ENCODE measurements at places on chromosomes 5 and 9.

GRCh38 chr5:134526483-134527155, 1.1 kb downstream of the JADE2 start:
- no peak for DNase-seq

DNA sequence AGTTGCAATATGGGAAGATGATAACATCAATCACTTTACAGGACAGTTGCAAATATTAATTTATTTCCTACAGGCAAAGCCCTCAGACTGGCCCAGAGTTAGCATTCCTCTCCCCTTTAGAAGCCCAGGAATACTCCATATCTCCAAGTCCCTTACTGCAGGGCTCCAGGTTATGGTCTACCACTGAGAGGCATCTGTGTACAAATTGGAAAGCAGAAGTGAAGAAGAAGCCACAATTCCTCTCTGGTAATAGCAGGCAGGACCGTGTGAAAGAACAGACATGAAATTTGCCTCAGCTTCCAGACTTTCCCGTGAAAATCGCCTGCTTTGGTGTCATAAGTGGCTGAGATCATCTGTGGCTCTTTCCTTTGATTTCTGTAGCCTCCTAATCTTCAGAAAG, 289.6 kb downstream of the GLIS3 start:
- no peak for DNase-seq

DNA sequence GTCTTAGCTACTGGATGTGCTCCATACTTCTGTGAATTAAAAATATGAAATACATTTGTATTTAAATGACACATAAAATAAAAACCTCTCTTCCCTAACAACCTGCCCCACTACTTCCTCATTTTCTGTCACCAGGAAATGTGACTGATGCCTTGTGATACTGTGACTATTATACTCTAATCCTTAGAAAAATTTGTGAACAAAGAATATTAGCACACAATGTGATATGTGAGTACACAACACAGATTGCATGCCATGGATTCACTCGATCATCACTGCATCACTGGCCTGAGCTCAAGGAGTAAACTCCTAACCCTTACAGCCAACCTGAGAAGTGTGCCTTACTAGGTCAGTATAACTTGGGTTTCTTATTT, 281.0 kb downstream of the EFNA5 start:
- no peak for DNase-seq

GRCh38 chr9:22107202-22108045, 98.3 kb upstream of the CDKN2B start:
- no peak for DNase-seq

DNA sequence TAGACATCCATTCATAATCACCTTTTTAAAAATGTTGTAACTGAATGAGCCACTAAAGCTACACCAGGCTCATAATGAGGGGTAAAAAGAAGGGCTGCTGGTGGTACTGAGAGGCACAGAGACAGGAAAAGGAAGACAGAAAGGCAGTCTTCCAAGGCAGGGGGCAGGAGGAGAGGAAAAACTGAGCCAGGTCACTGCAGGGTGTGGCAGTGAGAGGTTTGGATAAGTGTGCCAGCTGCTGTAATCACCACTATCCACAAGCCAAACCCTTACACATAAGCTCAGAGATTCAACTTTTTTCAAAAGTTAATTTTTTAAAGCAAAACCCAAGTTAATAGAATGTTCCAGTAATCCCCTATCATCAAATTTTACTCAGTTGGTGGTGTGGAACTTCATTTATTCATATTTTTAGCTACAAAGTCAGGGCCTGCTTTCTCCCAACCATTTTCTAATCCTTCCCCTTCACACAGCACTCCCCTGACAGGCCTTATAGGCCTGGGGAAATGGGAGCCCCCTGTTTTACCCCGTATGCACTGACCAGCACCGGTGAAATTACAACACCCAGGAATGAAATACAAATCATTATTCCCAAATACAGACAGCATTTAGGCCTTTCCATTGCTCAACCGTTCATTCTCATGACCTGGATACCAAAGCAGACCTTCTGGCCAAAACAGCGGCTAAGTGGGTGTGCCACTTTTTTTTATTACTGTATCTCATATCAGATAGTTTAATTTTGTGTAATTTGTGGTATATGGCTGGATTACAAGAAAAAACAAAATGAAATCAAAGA, 76.3 kb downstream of the EFNA5 start:
- no peak for DNase-seq

- DNase-seq: no peak
Measured at GRCh38 chr9:8895861-8896224, 1096.3 kb upstream of the DMAC1 start.

GRCh38 chr5:142952229-142952628, 182.1 kb downstream of the ARHGAP26 start:
- DNase-seq: no peak

DNA sequence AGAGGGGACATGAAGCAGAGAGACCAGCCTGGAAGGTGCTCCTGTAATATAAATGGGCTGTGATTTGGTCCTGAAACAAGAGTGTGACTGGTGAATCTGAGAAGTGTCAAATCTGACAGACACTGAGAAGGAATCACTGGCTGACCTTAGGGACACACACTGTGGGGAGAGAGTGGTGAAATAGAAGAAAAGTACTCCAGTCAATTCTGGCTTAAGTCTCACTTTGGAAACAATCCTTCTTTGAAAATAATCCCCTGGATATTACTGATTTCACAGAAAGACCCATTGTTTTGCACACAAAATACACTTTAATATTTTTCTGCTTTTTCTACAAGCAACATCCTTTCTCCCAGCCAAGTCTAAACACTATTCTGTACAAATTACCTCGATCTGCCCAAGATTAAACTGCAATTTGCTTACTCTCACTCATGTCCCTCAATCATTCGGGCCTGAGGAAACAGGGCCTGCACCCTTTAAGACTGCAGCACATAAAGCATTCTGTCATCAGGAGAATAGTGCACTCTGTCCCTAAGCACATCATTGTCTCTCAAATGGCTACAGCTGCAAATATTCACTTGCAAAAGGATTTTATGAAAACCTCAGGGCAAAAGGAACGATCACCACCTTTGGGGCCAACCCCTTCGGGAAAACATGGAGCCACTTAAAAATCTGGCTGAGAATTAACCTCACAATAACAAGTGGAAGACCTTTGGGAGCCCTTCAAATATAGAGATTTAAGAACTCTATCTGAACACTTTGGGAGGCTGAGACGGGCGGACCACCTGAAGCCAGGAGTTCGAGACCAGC, 68.6 kb downstream of the MAPKAP1 start:
- DNase-seq: no peak

Data from BJ (cell line).